ENCODE measurements at places on chromosomes 11 and 22.

GRCh38 chr22:46406349-46406748 is 70.8 kb downstream of the TRMU start:
- DNase-seq: no peak

DNA sequence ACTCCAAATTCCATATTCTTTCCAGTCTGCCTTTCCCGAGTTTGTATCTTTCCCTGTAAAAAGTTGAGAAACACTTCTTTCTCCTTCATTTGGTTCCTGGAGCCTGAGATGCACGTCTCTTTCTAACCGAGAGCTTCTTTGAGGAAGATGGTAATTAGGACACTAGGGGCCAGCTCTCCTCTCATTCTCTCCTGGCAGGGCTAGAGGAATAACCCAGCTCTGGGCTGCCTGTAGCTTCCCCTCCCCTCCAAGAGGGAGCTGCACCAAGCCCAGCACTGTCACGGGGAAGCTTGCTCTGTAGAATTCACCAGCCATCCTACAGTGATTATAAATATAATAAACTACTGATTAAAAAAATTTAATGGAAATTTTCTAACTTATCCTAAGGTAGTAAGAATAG is 26.9 kb downstream of the UBASH3B start:
- no peak for DNase-seq

- no peak for DNase-seq
These were observed 269.5 kb upstream of the SESN3 start for GRCh38 chr11:95500466-95500865.

DNA sequence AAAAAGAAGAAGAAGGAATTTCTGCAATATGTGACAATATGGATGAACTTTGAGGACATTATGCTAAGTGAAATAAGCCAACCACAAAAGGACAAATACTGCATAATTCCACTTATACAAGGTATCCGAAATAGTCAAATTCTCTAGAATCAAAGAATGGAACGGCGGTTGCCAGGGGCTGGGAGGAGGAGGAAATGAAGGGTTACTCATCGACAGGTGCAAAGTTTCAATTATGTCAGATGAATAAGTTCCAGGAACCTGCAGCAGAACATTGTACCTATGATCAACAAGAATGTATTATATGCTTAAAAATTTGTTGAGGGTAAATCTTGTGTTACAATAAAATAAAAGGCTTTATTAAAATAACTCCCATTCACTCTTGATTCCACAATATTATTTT is 49.0 kb downstream of the SC5D start:
- no peak for DNase-seq

DNA sequence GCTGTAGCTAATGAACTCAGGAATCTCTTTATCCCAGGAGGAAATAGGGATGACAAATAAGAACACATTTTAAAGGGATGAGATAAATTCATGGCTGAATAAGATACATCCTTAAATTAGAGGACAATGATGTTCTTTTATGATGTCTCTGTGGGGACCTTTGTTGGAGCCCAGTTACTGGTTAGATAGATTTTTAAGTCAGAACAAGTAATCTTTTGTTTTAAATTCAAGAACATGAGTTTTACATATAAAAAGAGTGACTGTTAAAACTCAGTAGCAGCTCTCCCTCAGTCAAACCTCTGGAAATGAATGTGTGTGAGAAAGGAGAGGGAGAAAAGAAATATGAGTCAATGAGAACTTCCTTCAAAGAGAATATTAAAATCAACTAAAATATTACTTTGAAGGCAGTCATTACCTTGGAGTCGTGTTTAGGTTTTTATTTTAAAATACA is 241.6 kb downstream of the SWAP70 start:
- DNase-seq: no peak

- no peak for DNase-seq
These were observed 590 bp downstream of the SLCO2B1 start for GRCh38 chr11:75151346-75152047.

GRCh38 chr22:50253046-50253915 is 2.2 kb upstream of the HDAC10 start:
- no peak for DNase-seq

DNA sequence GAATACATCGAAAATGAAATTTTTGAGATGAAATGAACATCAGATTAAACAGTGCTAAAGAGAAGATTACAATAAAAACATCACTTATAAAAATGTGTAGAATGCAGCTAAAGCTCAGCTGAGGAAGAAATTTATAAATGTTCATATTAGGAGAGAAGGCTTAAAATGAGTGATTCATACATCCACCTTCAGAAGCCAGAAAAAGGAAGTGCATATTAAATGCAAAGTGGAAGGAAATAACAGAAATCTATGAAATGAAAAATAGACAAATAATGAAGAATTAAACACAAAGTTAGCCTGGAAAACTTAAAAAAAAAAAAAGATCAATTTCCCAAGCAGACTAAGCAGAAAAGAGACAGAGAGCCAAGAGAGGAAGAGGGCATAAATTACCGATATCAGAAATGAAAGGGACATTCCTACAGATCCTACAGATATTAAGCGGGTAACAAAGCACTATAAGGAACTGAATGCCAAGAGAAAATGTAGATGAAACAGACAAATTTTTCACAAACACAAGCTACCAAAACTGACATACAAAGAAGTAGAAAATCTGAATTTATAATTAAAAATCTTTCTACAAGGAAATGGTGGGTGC is 7.2 kb upstream of the MOB2 start:
- DNase-seq: no peak

DNA sequence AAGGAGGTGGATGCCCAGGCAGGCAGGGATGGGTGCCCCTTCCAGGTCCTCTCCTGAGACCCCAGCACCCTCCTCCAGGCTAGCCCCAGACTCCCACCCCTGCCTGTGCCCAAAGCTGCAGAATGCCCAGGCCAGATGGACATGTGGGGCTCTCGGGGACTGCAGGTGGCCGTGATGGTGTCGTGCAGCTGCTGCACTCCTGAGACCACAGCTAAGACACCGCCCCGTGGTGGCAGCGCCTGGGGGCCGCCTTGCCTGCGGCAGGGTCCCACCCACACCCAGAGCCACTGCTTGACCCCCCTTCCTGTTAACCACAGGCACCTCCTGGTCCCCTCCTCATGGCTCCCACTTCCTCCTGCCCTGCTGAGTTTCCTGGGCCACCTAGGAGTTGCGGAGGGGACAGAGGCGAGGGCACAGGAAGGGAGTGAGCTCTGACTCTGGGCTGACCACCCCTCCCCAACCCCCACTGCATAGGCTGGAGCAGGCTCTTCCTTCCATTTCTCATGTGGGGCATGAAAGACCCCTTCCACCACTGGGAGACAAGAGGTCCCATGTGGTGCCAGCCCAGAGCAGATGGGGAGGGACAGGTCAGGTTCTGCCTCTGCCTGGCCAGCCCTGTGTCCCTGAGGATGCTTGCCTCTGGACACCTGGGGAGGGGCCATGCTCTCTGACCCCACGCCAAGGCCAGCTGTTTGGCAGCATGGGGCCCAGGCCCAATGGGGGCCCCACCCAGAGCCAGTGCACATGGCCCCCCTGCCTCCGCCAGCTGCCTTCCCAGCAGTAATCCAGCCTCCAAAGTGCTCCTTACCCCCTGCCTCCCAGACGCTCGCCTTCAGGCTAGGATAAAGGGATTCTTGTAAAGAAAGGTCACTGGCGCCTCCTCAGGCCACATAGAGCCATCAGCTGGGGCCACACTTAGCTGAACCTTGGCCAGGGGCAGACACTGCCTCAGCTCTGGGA is 29.3 kb downstream of the OSBPL5 start:
- no peak for DNase-seq

- no peak for DNase-seq
These were observed 41.8 kb upstream of the BARX2 start for GRCh38 chr11:129333873-129334272.

DNA sequence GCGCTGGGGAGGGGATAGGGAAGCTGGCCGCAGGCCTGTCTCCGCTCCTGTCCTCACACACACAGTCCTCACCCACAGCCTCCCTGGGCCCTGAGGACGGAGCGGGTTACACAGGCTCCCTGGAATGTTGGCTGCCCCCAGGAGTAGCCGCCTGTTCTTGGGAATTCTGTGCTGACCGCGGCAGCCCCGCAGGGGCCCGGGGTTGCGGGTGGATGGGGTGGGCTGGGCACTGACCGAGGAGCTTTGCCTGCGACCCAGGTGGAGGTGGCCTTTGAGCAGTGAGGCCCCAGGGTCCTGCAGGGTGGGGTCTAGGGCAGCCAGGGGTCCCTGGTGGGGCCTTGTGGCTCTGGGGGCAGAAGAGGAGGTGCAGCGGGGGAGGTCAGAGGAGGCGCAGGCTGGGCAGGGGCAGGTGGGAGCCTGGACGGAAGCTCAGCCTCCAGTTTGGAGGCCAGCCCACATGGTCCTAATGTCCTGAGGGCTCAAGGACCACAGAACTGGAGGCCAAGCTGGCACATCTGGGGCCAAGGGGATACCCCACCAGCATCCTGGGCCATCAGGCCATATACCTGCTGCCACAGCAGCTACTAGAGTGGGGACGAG is 6.6 kb upstream of the MRGPRG start:
- DNase-seq: no peak

DNA sequence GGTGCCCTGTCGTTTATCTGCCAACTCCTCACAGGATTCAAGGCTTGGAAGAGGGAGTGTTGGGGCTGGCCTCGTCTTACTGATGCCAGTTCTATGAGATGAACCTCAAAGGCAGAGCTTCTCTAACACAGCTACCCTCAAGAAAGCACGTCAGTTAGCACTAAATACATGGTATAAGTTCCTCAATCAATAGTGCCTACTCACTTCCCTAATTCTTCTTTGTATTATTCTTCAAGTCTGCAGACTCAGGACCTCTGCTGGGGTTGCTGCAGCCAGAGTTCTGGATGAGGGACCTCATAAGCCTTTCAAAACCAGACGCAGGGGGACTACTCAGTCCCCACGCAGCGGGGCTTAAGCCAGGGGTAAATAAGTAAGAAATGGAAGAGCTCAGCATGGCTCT is 118.3 kb downstream of the VPREB1 start:
- DNase-seq: no peak

DNA sequence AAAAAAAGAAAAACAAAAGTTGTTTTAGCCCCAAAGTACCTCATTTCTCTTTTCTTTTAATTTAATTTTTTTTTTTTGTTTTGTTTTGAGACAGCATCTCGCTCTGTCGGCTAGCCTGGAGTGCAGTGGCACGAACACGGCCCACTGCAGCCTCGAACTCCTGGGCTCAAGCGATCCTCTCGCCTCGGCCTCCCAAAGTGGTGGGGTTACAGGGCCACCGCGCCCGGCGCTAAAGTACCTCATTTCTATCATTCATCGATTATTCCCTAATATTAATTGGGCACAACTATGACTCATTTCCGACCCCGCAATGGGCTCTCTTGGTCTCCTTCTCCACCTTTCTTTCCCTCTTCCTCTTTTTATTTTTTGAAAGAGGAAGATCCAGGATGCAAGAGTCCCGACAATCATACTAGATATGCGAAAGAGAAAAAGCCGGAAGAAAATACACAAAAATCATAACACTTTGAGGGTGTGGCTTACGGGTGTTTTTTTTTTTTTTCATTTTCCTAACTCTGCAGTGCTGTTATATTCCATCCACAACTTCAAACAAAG is 475 bp upstream of the AIP start:
- DNase-seq: no peak

GRCh38 chr22:30205281-30206115 is 41.1 kb downstream of the LIF start:
- DNase-seq: peak; percentile 99

DNA sequence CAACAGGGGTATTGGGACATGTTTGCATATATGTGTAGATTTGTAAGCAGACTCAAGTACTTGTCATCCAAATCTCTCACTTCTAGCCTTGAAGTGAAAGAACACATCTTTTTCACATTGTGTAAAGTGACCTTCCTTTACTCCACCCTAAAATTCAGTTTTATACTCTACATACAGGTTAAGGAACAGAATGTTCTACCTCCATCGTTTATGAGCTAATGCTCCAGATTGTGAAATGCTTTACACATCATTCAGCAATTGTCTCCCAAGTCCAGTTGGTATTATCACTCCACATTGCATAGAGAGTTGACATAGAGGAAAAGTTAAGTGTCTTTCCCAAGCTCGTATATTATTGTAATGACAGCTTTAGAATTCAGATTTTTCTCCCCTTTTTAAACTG is 46.1 kb upstream of the BLID start:
- DNase-seq: peak; percentile 72

DNA sequence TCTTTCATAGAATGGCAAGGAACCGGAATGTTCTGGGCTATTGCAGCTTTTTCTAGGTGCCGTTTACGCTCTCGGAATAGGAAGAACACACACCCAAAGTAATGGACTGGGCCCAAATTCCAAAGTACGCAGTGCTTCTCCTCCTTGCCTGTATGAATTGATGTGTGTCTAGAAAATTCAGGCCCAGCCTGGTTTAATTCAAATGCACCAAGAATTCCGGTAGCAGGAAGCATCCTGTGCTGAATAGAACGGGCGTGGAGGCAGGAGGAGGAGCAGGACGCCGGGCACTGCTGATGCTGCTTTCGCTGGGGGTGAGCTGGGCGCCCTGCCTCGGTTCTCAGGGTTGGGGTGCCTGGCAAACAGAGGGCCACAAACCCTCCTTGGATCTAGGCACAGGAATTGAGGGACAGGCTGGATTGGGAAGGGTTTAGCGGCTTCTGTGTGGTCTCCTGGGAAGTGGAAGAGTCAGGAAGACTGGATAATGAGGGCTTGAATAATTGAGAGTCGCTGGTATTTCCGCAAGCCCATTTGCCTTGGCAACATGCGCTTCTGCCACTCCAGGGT is 2.0 kb downstream of the PARVB start:
- DNase-seq: no peak

DNA sequence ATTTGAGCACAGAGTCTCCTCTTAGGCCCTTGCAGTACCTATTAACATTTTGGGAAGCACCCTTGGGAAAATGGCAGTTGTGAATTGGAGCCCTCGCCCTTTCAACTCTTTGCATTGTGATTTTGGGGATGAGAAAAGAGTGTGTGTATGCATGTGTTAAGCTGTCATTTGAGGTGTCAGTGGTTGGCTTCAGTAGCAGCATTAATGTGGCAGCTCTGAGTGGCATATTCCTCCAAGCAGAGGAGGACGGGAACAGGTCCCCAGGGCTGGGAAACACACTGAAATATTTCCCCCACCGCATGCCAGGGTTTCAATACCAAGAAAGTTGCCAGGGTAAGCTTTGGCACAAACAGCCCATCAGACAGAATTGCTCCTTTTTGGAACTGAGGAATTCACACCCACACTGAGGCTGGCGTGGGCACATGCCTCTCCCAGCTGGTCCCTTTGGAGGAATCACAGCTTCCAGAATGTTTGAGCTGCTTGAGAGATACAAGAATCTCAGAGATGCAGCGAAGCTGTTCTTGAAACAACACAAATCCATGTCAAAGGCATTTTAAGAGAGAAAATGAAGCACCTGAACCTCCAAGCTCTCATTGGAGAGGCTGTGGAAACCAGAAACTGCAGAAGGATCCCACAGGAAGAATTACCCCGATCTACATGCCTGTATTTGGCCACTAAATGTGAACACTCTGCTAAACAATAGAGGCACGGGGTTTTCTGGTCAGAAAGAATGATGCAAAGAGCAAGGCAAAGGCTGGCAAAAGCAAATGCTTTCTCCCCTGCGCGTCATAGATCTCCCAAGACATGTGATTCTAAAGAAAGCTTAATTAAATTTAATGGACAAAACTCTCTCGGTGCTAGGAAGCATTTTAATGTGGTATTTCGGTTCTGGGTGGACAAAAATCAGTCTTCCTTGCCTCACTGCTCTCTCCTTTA is 67.2 kb upstream of the RCN1 start:
- DNase-seq: no peak

- no peak for DNase-seq
These were observed 43.3 kb downstream of the MYEOV start for GRCh38 chr11:69337211-69337721.

- DNase-seq: no peak
These were observed 2.3 kb downstream of the RBX1 start for GRCh38 chr22:40953471-40953870.

Measured in mammary epithelial cell (primary cell).